ENCODE measurements at places on chromosomes 7 and 10.

DNA sequence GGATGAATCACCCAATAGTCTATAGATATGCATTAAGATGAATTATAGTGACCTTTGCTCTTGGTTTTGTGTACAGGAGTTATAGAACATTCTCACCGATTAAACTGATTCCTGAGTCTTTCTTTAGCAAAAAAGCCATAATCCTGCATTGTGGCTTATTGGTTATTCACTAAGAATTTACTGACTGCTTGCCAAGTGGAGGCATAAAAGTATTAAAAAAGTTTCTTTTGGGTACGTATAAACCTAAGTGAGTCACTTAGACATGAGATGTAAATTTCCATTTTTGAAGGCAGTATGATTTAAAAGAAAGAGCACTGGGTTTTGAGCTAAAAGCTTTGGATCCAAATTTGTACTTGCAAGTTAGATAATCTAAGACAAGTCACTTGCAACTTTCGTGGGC, 100.7 kb downstream of the CDK6 start:
- DNase-seq: no peak

- no peak for DNase-seq
These were observed 59.5 kb downstream of the CACNA2D1 start for GRCh38 chr7:82384051-82384464.

DNA sequence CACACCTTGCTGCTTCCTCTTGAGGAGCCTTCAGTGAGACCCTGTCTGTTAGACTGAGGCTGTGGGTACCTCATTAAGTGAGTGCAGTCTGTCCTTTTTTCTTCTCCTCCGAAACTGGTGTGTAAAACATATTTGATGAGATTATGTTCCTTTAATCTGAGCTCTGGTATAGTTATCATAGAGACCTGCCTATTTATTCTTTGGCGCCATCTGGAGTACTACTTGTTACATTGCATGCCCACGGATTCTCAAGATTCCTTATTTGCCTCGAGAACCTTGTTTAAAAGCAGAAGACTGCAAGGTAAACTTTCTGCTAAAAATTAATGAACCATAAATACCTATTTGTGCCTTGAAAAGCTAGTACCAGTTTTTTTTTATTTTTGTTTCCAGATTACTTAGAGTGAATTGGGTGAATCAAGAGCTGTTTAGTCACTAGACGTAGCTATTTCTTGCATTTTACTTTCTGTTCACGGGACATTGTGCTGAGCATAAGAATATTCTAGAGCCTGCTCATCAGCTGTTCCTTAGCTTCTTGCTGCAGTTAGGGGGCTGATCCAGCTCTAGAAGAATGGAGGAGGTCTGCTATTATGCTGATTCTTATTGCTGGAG, 16.9 kb upstream of the STMP1 start:
- no peak for DNase-seq

- DNase-seq: no peak
These were observed 133.1 kb upstream of the NPS start for GRCh38 chr10:127415901-127416581.

DNA sequence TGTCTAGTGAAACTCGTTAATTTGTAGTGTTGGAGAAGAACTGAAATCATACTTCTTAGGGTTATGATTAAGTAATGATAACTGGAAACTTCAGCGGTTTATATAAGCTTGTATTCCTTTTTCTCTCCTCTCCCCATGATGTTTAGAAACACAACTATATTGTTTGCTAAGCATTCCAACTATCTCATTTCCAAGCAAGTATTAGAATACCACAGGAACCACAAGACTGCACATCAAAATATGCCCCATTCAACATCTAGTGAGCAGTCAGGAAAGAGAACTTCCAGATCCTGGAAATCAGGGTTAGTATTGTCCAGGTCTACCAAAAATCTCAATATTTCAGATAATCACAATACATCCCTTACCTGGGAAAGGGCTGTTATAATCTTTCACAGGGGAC, 187.6 kb downstream of the CFTR start:
- DNase-seq: no peak
